Panc1 (cell line): ENCODE measurements at places on chromosomes 7 and 10.

- DNase-seq = no peak
Measured at GRCh38 chr7:115410972-115411686, 489.2 kb downstream of the MDFIC start.

DNA sequence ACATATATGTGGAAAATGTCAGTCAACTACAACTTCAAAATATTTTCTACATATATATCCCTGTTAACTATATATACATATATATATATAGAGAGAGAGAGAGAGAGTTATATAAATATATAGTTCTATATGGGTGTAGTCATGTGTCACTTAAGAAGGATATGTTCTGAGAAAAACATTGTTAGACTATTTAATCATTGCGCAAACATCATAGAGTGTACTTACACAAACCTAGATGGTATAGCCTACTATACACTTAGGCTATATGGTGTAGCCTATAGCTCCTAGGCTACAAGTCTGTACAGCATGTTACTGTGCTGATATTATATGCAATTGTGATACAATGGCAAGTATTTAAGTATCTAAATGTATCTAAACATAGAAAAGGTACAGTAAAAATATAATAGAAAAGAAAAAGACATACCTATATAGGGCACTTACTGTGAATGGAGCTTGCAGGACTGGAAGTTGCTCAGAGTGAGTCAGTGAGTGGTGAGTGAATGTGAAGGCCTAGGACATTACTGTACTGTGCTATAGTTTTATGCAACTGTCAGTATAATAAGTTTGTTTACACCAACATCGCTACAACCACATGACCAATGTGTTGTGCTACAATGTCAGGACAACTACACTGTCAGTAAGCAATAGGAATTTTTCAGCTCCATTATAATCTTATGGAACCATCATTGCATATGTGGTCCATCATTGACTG lies 18.0 kb upstream of the FGL2 start:
- DNase-seq = no peak

GRCh38 chr7:87159538-87159937 lies 7.3 kb downstream of the DMTF1 start:
- no peak for DNase-seq

- DNase-seq = no peak
Measured at GRCh38 chr7:2838873-2839578, 5.1 kb downstream of the GNA12 start.

DNA sequence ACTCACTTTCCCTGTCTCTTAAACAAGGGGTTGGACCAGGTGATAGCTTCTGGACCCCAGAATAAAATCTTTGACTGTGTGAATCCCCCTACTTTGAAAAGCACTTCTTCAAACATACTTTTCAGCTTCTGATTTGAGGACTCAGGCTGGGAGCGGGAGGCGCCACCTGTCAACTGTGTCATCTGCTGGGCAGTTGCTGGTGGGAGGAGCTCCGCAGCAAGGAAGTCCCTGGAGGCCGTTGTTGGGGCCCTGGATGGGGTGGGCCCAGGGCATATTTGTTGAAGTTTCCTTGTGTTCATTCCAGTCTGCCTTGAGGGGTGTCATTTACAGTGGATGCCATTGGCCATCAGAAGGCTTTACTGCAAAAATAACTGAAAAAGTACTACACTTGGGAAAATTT lies 197.7 kb downstream of the CCDC3 start:
- DNase-seq = no peak

GRCh38 chr10:96211764-96212163 lies 59.6 kb downstream of the BLNK start:
- DNase-seq = no peak

- DNase-seq = no peak
Measured at GRCh38 chr10:28242555-28243204, 60.2 kb downstream of the MPP7 start.

DNA sequence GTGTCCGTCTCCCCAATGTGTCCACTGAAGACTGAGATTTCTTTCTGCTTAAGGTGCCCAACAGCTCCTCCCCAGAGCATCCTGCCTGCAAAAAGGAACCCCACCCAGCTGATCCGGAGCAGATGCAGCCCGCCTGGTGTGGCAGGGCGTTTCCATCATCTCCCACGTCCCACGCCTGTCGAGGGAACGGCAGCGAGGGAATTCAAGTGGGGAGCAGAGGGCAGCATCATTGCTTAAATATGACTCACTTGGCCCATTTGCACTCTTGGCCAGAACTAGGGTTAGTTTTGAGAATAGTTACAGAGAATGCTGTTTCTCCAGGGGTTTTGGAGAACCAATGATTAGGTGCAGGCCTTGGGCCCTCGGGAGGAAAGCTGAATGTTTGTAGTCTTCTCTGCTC lies 20.8 kb downstream of the VWA2 start:
- DNase-seq = no peak

DNA sequence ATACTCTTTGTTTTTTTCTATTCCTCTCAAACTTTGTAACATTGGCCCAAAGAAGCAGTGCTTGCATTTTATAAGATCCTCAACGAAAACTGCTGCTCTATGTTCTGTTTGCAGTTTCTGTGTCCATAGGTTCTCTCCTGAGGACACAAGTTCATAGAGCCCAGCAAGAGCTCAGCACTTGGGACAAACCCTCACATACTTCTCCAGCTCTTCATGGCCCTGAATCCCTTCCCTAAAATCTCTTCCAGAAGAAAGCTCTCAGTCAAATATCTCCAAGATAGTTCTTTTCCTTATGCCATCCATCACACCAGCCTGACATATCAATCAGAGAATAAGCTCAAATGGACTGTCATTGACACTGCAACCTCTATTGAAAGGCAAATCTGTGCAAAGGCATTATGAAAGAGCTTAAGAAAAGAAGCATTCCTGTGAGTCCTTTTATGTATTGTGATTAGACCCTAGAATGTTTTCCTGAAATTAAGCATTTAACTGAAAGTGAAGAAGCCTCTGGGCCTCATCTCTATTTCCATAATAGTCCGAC lies 405.5 kb downstream of the ANKRD7 start:
- no peak for DNase-seq
